ENCODE measurements at places on chromosomes 13 and 19. TPM values are rescaled to one million over a fixed set of nuclear protein-coding genes. Genes with fewer than 3 reads are reported as not detected.

DNA sequence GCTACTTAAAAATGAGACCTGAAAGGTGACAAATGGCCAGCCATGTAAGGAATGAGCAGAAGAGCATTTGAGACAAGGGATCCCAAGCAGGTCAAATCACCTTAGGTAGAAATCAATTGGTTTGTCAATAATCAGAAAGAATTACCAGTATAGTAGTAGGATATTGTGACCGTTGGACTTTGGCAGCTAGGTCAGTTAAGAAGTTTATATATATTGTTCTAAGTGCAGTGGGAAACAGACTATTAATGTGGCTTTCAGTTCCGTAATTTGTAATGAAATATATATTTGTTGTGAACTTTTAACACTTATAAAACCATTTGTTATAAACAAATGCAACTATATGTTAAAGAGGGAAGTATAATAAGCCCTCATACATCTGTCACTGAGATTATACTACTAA is 807.9 kb upstream of the SPRY2 start:
- DNase-seq = no peak

- DNase-seq = peak; percentile 83
Measured at GRCh38 chr13:101449790-101450748, 2.4 kb upstream of the ITGBL1 start.

KLF2 gene
- 2.2 TPM for total RNA-seq

GRCh38 chr13:80550971-80551441 is 210.1 kb upstream of the SPRY2 start:
- DNase-seq = no peak

PRTN3 gene
- not detected for total RNA-seq

DNA sequence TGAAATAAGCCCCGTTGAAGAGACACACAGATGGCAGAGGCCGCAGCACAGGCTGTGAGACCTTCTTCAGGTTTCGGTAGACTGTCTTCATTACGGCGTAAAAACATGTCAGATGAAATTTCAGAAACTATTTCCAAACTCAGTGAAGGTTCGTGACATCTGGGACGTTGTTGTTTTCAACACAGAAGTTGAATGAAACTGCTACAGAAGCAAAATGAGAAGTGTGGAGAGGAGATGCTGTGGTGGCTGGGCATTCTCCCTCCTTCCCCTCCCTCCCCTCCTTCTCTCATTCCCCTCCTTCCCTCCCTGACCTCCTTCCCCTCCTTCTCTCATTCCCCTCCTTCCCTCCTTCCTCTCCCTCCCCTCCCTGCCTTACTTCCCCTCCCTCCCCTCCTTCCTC is 113.6 kb downstream of the ATP11A start:
- no peak for DNase-seq

GRCh38 chr19:37594982-37595382 is 306 bp downstream of the ZNF540 start:
- no peak for DNase-seq

DNA sequence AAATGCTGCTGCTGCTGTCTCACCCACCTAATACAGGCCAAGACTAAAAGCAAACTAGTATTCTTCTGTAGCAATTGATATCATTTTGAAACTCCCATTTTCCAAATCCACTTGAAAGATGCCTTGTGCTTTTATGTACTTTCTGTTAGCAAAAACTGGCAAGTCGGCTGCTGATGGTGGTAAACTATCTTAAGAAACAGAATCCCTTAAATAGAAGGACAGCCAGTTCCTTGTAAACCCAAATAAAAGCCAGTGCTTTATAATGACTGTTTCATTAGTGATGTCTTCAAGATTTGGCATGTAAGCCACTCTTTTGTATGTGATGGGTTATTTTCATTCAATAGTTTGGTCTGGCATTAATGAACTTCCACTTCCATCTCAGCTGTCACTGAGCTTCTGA is 5.2 kb downstream of the FAM124A start:
- DNase-seq = no peak

ZNF792 gene
- total RNA-seq = 3.0 TPM

FGF22 gene
- not detected for total RNA-seq

DNA sequence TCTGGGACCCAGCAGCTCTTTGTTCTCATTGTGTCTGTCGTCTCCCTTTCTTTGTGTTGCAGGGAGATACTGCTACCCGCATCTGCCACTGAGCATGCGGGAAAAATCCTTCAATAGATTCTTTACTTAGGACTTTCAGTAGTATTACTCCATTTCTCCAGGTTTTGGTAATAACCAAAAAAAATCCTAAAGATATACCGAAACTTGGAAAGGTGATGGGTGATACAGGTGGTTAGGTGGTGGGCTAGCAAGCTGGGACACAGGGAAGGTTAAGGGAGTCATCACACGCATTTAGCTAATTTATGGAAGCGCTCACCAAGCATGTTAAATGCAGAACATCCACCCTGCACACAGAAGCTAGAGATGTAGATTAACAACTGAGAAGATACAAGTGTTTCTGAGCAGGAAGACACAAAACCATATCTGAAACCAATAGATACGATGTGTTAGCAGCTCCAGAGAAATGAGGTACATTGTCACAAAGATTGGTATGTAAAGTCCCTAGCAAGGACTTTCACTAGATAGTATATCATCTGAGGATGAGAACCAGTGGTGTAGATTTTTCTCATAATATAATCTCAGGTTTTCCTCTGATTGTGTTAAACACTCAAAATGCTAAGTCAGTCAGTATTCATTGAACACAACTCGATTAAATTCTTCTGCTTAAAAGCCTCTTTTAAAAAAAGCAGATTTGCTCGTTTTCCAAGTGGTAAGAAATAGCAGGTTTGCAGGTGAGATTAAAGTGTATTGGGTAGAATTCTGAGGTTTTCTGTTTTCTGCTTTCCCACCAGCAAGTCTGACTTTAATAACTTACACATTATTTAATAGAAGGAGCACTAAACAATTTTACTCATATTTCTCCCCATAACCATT is 1.2 kb upstream of the SLAIN1 start:
- no peak for DNase-seq

DNA sequence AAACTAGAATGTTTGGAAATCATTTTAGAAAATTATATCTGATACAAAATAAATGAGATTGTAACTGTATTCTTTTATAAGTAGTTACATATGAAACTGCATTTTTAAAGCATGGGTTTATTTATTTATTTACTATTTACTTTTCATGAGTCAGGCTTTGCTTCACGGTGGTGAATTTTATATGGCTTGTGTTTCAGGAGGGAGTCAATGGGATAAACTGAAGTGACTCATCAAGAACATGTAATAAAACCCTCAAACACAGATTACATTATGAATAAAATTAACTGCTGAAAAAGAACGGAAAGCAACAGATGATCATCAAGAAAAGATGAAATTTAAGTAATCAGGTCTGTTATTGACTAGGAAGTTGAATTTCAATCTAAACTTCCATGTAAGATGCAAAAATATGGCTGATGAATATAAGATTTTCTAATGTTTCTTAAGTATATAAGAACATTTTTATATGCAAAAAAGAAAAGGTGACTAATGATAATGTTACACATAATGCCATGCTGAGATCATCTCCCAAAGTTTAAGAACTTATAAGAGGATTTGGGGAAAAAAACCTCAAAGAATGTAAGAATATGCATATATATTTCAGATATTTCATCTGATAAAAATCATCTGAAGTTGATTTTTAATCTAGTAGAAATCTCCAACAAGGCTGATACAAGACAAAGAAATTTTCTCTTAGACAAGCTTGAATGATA is 383.6 kb downstream of the SLITRK1 start:
- peak; percentile 10 for DNase-seq

- no peak for DNase-seq
Measured at GRCh38 chr13:37788346-37788745, 81.2 kb downstream of the TRPC4 start.

GRCh38 chr19:45150751-45151281 is 10.0 kb downstream of the NKPD1 start:
- no peak for DNase-seq

- no peak for DNase-seq
Measured at GRCh38 chr13:83386609-83387008, 495.7 kb downstream of the SLITRK1 start.

DNA sequence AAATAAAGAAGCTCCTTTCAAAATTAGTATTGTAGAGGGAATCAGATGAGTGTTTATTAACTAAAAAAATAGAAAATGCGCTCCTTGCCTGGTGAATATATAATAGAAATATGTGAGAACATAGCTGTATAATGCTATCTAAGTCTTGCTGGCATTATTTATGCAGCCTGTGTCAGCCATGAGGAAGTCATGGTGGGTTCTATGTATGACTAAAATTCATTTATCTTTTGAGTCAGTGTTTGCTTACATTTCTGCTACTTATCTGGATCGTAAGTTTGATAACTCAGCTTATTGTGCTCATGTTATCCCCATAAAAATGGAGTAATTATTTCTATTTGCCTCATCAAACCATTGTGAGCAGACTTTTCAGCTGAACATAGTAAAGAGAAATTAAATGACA is 449.3 kb downstream of the OXGR1 start:
- peak; percentile 52 for DNase-seq

GRCh38 chr13:98787173-98787572 is 34.7 kb upstream of the SLC15A1 start:
- DNase-seq = no peak

DNA sequence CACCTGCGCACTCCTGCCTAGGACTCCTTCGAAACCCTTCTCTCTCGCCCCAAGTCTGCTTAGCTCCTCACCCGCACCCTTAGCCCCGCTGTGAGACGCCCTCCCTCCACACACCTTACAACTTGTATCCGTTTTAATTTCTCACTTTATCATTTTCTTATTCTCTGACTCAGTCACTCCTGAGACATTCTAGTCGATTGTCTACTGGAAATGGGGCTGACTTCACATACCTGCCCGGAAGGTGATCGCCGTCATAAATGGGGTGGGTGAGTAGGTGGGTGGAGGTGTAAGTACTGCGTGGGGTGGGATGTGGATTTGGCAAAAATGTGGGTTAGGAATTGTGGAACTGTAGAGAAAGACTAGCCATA is 714 bp downstream of the NDFIP2 start:
- DNase-seq = no peak

GRCh38 chr19:16446724-16447368 is 24.9 kb downstream of the EPS15L1 start:
- DNase-seq = peak; percentile 94

Data from fibroblast of the aortic adventitia (primary cell).